ENCODE measurements at places on chromosomes 16 and 17.

DNA sequence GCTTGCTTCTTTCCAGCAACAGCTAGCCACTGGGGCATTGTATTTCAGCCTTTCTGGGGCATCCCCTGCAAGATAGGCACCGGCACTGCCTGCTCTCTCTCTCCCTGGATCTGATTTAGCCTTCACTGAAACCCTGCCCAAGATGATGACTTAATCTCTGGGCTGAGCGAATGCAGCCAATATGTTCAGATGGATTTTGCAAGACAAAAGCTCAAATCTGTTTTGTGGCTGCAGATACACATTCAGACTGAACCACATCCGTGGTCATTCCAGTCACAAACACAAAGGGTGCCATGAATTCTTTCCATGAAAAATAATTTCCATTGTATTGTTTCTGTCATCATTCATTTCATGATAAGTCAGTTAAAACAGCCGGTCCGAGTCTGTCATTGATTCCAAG is 24.2 kb downstream of the SOST start:
- no peak for DNase-seq

DNA sequence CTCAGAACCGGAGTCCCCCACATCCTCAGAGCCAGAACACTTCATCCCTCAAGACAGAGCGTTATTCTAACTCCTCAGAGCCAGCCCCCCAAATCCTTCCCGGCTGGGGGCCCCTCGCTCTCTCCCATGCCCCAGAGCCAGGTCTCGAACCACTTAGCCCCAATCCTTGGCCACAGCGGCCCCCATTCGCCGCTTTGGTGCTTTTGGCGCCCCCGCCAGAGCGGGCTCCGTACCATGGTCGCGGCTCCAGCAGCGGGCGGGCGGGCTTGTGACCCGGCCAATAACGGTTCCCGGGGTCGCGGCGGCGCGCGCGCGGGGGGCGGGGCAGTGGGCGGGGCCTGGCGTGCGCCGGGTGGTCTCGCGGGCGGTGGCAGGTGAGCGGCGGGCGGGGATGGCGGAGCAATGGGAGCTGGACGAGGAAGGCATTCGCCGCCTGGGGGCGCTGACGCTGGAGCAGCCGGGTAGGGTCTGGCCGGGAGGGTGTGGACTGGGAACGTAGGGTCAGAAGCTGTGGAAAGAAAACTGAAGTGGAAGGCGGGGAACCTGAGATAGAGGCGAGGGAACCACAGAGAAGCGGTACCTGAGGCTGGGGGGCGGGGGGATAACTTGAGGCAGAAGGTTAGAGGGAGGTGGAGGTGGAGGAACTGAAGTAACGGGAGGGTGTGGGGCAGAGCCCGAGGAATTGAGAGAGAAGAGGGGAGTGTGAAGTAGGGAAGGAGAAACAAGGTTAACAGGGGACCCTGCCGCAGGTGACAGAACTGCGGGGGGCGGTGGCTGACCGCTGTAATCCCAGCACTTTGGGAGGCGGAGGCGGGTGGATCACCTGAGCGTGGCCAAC is at the start of the genes KCTD19 and LRRC36:
KCTD19 (minus strand) TSS at position 270 of the 838 bp plus-strand sequence; CDS start at position 236, 34 bp downstream.
LRRC36 (plus strand) TSS at position 344 of the 838 bp plus-strand sequence; CDS start at position 392, 48 bp downstream.
- DNase-seq = peak; percentile 57

DNA sequence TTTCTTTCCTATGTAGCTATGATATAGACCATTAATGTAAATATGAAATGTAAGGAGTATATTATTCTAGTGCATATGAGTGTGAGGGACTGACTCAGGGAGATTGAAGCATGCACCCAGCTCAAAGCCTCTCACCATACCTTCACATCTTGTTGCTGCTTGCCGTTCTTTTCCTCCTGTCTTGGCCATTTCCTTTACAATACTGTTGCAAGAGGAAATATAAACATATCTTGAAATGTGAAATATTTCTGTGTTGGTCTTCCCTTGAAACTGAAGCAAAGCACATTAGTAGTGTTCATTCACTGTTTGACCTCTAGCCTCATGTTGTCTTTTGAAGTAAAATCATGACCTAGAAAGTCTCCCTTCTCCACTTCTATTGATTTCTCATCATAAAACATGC is 46.6 kb downstream of the PHKB start:
- DNase-seq = no peak

DNA sequence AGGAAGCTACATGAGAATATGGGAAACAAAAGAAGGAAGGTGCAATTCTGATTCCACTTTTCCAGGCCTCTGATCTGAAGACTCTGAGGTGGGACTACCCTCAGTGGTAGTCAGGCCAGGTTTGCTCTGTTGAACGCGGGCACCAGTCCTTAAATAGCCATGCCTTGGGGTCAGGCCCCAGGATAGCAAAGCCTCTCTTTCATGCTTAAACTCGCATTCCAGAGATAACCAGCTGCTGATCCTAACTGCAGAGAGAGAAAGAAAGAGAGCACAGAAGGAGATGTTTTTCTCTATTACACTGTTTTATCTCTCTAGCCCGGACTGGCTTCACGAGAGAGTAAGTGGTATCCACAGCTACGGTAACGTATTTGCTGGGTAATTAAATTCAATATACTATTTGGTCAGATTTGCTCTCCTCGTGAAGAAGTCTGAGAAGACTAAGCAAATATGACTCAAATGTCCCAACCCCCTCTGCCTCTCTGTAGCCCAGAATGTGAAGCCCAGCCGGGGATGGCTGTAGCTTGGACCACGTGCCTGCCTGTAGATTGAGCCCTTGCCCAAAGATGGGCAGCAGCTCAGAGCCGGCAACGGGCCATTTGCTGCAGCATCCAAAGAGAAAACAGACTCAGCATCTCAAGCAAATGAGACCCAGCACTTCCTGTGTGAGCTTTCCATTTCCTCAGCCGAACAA is 122.2 kb downstream of the SMG6 start:
- no peak for DNase-seq

GRCh38 chr17:6670571-6670970 is 19.0 kb downstream of the C17orf100 start:
- DNase-seq = no peak

GRCh38 chr17:78997231-78997741 is 12.3 kb downstream of the CANT1 start:
- DNase-seq = no peak

GRCh38 chr17:15076991-15077663 is 188.0 kb downstream of the PMP22 start:
- DNase-seq = no peak

GRCh38 chr17:48429156-48429555 is 858 bp downstream of the SKAP1 start:
- no peak for DNase-seq

DNA sequence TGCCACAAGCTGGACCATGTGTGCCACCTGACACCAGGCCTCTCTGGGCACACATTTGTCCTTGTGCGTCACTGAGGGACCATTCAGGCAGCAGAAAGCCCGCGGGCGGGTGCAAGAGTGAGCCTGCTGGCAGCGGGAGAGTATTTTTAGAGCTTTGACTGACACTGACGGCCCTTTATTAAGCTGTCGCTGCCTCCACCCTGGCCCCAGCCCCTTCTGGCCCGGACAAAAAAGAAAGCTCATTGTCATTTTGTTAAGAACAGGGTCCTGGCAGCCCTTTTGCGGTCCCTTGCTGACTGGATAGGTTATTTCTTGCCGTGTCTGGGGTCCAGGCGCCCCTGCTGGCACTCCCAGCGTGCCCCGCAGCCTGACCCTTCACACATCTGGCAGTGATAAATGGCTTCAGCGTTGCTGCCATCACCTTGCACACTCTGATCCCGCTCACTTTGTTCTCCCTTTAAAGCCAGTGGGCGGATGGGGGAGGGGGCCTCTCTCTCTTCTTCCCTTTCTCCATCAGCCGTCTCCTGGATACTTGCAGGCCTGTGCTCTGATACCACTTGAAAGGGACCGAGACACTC is 78.4 kb upstream of the NKD1 start:
- no peak for DNase-seq

DNA sequence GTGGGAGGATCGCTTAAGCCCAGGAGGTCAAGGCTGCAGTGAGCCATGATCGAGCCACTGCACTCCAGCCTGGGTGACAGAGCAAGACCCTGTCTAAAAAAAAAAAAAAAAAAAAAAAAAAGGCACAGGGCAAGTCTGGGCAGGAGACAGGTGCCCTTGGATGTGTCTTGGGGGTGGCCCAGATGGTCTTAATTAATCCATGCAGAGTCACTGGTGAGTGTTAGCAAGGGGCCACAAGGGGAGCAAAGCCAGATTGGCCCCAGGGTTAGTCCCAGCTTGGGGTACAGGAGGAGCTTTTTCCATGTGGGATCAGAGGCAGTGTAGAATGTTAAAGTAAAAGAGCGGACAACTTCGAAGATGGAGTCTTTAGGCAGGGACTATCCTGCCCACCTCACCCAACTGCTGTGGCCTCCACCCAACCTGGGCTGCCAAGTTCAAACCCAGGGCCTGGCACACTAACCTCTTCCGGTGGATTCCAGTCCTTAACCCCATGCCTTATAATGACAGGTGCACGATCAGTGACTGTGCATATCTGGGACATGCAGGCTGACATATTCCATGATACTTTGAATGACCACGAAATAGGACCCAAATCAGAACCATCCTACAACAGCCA is 32.2 kb upstream of the MFSD6L start:
- DNase-seq = no peak

- no peak for DNase-seq
Measured at GRCh38 chr16:9457215-9457614, 365.8 kb downstream of the HAPSTR1 start.

- DNase-seq = no peak
Measured at GRCh38 chr16:77509051-77509450, 74.2 kb upstream of the ADAMTS18 start.

- DNase-seq = peak; percentile 83
Measured at GRCh38 chr16:88785106-88785924, at the start of gene PIEZO1. PIEZO1 (minus strand) TSS chr16:88785220; CDS start chr16:88784964, 256 bp downstream.

DNA sequence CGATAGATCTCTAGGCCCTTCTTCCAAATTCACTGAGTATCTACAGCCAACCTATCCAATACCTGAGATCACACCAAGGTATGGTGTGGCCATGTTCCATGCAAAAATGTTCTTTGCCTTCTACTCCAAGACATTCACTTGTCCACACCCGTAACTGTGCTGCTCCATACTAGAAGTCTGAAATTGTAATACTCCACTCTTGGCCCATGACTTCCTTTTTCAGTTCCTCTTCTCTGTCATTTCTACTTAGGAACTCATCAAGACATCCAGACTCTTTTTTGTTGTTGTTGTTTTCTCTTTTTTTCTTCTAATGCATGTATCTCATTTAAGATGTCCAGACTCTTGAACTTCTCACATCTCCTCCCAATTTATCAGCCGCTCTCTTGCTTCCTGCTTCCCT is 42.5 kb upstream of the KSR1 start:
- peak; percentile 19 for DNase-seq

GRCh38 chr16:23739516-23739915 is 15.3 kb upstream of the CHP2 start:
- DNase-seq = no peak

DNA sequence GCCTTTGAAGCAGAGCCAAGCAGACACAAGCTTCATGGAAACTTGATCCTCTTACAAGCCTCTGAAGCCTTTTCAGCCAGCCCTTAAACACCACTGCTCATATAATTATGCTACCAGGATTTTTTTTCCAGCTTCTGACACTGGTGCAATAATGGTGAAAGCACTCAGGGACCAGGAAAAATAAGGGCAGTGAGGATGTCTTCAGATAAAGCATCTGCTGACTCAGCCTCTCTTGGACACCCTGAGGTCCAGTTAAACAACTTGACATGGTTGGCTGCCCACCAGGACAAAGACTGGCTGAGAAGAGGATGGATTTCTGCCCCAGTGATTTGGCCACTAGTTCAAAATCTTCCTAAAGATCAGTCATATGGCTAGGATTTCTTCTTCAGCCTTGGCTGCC is 124.2 kb upstream of the N4BP1 start:
- no peak for DNase-seq

- no peak for DNase-seq
Measured at GRCh38 chr16:3144321-3144983, 9.6 kb downstream of the ZNF213 start.

DNA sequence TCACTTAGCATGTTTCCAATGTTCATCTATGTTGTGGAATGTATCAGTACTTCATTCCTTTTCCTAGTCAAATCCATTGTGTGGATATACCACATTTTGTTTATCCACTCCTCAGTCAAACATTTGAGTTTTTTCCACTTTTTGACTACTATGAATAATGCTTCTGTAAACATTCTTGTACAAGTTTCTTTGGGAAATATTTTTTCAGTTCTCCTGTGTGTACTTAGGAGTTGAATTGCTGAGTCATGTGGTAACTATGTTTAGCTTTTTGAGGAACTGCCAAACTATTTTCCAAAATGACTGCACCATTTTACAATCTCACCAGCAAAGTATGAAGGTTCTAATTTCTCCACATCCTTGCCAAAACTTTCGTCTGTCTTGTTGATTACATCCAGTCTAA is 223.7 kb upstream of the AXIN2 start:
- DNase-seq = no peak

GRCh38 chr17:66493283-66494019 is 191.0 kb downstream of the PRKCA start:
- DNase-seq = no peak

DNA sequence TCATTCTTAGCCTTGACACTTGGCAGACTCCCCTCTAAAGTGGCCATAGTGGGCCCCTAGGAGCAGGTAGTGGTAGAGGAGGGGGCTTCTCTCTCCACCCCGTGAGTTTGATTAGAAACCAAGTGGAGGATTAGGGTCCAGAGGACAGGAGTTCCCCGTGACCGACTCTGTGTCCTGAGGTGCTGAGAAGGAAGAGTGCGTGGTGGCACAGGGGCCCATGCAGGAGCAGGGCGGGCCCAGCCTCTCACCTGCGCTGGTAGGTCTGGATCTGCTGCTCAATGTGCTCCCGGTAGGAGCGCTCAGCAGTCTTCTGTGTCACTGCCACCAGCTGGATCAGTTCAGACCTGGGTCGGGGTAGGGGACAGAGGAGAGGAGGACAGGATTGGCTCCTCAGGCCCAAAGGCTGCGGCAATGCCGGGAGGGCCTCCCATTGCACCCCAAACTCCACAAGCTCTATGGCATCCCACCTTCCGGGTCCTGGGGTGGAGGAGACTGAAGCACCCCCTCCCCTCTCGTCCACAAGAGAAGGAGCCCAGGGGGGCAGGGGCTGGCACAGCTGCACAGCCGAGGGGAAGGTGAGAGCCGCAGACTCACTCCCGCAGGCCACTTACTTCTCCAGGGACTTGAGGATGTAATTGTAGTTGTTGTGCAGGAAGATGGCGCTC is 6.2 kb downstream of the ZACN start:
- no peak for DNase-seq

- no peak for DNase-seq
Measured at GRCh38 chr16:89312194-89312593, 94.7 kb downstream of the ZNF778 start.

- DNase-seq = no peak
Measured at GRCh38 chr16:73384506-73385089, 336.7 kb upstream of the ZFHX3 start.

DNA sequence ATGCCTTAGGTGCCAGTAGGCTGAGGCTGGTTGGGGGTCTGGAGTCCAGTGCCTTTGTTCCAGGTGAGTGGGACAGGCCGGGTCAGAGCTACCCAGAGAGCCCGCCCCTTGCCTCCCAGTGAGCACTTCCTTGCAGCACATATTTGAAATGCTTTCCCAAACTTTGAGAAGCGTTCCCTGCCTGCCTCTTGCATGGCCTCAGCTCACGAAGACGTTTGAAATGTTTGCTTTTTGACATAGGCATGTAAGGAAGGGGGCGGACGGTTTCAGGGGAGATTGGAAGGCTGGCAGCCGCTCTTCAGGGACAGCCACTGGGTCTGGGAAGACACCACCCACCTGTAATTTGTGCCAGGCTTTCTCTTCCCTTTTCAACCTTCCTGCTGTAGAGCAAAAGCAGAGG is 5.1 kb upstream of the FOXL1 start:
- no peak for DNase-seq

GRCh38 chr16:57013902-57014301 is 24.5 kb downstream of the NLRC5 start:
- no peak for DNase-seq

- DNase-seq = no peak
Measured at GRCh38 chr16:1807626-1808025, 14.1 kb upstream of the IGFALS start.

Measured in CD4-positive, alpha-beta T cell (primary cell).